ENCODE measurements at places on chromosomes 1 and 21.

DNA sequence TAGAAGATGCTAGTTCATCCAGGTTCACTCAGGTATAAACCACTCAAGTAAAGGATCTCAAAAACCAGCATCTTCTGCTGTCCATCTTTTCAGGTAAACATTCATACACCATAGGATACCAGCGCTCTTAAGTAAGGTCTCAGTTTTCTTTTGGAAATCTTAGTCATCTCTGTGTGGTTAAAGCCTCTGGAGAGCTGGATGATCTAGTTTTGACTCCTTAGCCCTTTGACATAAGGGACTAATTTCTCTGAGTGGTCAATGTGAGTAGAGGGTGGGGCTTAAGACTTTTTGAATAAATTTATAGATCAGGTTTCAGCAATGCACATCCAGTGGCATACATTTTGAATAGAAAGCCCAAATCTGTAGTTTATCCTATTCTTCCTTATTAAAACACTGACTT is 92.3 kb downstream of the CTH start:
- no peak for DNase-seq

DNA sequence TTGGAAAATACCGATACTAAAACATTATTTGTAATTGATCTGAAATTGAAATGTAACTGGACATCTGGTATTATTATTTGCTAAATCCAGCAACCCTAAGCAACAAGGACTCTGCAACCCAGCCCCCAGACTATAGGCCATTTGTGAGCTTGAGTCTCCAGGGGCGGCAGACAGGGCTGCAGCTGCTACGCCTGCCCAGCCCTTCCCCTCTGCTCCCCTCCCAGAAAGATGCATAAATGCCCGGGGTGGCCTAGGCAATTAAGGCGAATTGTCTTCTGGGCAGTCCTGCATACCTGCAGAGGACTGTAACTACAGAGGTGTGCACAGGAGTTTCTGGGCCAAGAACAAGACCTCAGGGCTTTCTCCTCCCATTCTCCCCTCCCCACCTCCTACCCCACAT is 41.2 kb upstream of the LBR start:
- no peak for DNase-seq

GRCh38 chr1:172946814-172947507 is 103.8 kb downstream of the TNFSF18 start:
- DNase-seq: no peak

DNA sequence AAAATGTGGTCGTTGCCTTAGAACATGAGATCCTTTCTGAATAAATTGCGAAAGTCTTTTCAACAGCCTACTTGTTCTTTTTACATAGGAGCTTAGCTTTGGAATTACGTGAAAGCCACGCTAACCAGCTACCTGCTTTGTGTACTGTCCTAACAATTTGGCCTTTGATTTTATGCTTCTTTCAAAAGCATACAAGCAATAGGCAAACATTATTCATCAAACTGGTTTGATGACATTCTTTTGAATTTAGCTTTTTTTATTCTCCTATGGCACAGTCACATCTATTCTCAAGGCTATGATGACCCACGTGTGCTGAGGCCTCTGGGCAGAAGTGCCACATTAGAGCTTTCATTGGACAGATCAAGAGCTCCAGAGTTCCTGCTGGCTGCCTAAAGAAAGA is 178.0 kb upstream of the DPT start:
- DNase-seq: no peak

DNA sequence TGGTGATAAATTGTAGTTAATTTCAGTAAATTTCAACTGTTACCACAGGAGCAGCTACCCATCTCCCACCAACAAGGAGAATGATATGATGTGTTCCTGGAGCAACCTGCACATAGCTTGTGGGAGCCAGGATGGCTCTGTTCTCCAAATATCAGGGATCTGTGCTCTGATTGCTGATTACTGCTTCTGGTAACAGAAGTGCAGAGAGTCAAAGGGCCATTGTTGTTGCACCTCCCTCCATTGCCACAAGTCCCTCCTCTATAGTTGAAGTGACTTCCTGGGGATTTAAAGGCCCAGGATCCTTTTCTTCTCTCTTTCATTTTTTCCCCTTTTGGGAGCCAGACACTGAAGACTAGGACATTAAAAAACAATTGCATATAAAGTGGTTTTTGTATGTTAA is 51.6 kb upstream of the HPDL start:
- DNase-seq: no peak

- DNase-seq: no peak
Measured at GRCh38 chr1:22359427-22359826, 92.2 kb upstream of the ZBTB40 start.

DNA sequence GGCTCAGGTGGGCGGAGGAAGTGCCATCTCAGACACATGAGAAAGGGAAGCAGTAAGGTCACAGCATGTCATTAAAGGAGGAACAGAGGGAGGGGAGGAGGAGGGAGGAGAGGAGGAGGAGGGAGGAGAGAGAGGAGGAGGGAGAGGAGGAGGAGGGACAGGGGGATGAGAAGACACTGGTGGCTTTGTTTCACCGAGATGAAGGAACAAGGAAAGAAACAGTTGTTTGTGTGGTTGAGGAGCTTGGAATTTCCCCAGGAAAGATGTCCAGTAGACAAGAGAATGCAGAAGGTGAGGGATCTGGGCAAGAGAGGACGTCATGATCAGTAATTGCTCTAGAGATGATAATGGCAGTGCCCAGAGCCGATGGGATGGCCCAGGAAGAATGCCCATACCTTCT is 97.7 kb downstream of the AJAP1 start:
- no peak for DNase-seq

DNA sequence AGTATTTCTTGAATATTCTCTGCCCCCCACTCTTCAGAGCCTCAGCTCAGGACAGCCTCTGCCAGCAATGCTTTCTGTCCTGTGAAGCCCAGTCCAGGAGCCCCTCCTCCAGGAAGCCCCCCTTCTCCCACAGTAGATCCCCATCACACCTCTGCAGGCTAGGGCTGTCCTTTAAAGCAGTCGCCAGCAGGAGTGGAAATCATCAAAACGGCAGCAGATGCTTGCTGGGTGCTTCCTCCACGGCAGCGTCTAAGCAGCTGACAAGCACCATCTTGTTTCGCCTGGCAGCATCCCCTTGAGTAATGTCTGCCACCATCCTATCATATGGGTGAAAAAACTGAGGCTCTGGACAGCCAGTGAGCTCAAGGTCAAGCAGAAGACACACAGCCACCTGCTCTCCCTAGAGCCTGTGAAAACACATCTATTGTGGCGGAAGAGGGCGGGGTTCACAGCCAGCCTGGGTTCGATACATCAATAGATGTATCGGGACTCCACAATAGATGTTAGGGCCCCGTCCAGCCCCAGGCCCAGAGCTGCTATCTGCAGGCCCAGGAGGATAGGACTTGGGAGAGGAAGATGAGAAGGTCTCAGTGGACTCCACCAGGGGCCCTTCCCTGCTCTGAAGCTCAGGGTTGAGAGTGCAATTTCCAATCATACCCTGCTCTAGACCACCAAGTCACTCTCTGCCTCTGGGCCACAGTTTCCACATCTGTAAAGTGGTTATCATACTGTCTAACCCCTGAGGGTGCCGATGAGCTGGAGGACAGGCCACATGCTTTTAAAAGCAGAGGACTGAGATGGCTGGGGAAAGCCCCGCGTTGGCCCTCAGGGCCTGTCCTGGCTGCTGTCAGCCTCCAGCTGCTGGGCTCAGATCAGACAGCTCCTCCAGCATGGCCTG is 17.5 kb downstream of the RUNX3 start:
- DNase-seq: no peak

- no peak for DNase-seq
Measured at GRCh38 chr1:180231506-180231921, 1.4 kb downstream of the LHX4 start.

DNA sequence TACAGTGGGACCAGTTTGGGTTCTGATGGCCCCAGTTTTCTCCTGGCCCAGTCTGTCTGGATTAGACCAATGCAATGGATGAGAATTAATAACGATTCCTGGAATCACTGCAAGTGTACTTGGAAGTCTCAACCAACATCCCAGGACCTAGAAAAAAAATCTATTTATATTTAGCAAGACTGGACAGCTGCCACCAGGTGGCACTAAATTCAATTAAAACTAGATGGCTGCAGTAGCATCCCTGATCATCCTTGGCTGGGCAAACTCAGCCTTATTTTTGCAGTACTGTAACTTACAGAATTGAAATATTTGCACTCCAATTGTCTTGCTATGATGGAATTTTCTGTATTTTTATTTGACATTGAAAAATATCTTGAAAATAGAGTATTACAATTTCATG is 165.7 kb downstream of the NCAM2 start:
- peak; percentile 7 for DNase-seq

DNA sequence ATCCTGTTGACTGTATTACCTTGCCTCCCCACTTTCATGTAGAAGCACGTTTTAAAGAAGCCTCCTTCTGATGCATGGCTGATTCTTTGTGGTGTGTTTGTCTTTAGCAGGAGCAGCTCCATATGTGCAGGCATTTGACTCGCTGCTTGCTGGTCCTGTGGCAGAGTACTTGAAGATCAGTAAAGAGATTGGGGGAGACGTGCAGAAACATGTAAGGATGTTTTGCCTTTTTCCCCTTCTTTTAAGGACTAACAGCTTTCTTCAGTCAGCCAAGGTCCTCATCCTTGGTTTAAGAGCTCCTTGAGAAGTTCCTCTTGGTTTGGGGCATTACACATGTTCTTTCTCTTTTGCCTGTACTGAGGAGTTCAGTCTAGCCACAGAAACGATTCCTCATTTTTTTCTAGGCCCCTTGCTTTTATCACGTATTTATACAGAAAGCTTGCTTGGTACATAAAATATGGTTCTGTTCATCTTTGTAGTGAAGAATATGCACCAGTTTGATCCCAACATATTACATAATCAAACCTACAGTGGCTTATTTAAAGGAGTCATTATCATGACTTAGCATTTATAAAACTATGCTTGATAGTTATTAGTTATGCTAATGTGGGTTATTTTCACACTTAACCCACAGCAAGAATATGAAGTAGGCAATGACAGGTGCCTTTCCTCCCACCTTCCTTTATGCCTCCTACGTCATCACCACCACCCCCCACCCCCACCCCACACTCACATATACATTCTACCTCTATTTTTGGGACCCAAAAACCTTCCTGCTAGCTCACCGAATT is 19.6 kb downstream of the CAP1 start:
- no peak for DNase-seq

GRCh38 chr1:98330224-98330623 is 331.3 kb upstream of the SNX7 start:
- no peak for DNase-seq

- no peak for DNase-seq
Measured at GRCh38 chr1:246772686-246773085, 48.5 kb downstream of the SCCPDH start.

- no peak for DNase-seq
Measured at GRCh38 chr1:161032409-161032808, 6.4 kb downstream of the TSTD1 start.

GRCh38 chr1:70554341-70554740 is 143.3 kb downstream of the CTH start:
- DNase-seq: no peak

GRCh38 chr1:39689635-39690034 is 1.6 kb downstream of the HPCAL4 start:
- no peak for DNase-seq

DNA sequence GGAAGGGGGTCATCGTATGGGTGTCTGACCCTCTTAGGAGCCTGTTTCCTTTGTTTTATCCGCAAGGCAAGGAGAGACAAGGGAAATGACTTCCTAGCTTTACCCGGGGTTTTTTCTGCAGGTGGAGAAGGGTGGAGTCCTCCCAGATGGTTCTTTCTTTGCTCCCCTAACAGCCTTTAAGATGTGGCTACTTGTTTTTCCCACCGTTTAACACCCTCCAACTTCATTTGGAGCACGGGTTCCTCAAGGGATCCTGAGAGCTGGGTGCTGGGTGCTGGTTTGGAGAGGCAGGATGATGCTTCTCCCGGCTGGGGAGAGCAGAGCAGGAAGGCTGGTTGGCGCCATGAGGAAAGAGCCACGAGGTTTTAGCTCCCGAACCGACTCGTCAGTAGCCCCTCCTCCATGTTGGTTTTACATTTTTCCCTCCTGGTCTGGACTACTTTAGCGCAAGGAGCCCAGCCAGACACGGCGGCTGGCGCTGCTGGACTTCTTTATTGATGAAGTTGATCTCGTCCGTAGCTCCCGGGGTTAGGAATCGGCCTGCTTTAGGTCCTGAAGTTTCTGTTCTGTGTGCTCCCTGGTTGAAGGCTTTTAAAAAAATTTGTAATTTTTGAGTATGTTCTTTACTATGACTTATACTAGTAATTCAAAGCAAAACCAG is 1.4 kb downstream of the UCK2 start:
- DNase-seq: no peak

DNA sequence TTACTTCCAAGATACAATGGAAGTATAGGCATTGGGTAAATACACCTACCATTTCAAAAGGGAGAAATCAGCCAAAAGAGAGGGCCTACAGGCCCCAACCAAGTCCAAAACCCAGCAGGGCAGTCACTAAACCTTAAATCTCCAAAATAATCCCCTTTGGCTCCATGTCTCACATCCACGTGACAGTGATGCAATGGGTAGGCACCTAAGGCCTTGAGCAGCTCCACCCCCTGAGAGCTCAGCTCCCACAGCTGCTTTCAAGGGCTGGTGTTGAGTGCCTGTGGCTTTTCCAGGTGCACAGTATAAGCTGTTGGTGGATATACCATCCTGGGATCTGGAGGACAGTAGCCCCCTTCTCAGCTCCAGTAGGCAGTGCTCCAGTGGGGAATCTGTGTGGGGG is 72.5 kb downstream of the UROD start:
- no peak for DNase-seq

- no peak for DNase-seq
Measured at GRCh38 chr1:1752190-1752589, 26.1 kb downstream of the NADK start.

DNA sequence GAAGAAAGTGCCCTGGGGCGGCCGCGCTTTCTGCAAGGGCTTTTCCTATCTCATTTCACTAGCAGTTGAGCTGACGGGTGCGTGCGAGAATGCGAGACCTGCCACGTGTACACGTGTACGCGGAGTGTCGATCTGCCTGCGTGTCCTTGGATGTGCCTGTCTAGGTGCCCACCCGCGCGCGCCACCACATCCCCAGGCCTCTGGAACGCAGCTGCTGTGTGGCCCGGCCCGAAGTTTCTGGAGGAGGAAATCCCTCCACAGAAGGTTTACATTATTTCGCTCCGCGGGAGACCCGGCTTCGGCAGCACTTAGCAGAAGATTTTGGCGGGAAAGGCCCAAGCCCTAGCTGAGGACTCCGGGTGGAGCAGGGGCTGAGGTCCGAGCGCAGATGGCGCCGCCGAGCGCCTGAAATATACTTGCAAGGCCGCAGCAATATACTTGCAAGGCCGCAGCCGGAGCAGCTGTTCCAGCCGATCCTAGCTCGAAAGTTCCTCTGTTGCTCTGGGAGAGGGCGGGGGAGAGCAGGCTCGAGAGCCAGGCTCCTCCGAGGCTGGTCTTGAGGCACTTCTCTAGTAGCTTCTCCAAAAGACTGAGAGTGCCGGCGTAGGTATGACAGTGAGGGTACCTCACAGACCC is 3.9 kb downstream of the TBX15 start:
- DNase-seq: no peak

- no peak for DNase-seq
Measured at GRCh38 chr21:35467566-35467965, 418.5 kb upstream of the RUNX1 start.

GRCh38 chr1:15992582-15993500 is 11.2 kb upstream of the SRARP start:
- DNase-seq: no peak

- DNase-seq: no peak
Measured at GRCh38 chr1:100700586-100700985, 19.0 kb upstream of the VCAM1 start.

GRCh38 chr1:66271216-66271903 is 262.6 kb upstream of the SGIP1 start:
- no peak for DNase-seq
